Pulmonary artery endothelial cell (primary cell): ENCODE measurements at places on chromosomes 3 and 15.
A peak's percentile ranks its signal among the peaks of the same experiment; 100 is the strongest.

GRCh38 chr15:99408236-99409096 lies 157.2 kb downstream of the LRRC28 start:
- DNase-seq, result no peak

GRCh38 chr3:123015596-123015995 lies 12.0 kb downstream of the SEMA5B start:
- no peak for DNase-seq

- DNase-seq, result peak; percentile 66
These were observed at the start of gene RNU5B-1 for GRCh38 chr15:65304381-65305149. Gene RNU5B-1, plus strand, starts transcription at chr15:65304677.

DNA sequence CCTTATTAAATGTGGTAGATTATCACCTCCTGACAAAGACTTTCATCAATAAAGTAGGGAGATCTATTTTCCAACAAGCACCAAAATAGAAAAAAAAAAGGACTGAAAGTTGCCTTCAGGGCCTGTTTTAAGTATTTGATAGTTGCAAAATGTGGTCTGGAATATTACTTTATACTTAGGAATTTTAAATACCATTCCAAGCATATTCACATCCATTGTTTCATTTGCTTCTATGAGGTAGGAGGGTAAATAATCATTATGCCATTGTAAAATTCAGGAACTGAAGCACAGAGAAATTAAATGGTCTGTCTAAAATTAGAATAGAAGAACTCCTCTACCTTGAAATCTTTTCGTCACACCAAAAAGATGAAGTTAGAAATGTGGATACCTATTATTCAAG lies 110.0 kb downstream of the TMCC1 start:
- no peak for DNase-seq

DNA sequence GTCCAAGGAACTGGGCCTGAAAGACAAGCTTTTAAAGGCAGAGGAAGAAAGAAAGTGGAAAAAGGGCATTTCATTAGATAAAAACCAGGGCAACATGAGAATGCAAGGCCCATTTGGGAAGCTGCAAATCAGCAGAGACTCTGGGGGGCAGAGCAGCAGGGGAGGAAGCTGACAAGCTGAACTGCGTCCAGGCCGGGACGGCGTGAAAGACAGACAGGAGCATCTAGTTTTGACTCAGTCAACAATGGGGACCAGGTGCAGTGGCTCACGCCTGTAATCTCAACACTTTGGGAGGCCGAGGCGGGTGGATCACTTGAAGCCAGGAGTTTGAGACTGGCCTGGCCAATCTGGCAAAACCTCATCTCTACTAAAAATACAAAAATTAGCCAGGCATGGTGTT lies 69.9 kb downstream of the CDC25A start:
- no peak for DNase-seq

DNA sequence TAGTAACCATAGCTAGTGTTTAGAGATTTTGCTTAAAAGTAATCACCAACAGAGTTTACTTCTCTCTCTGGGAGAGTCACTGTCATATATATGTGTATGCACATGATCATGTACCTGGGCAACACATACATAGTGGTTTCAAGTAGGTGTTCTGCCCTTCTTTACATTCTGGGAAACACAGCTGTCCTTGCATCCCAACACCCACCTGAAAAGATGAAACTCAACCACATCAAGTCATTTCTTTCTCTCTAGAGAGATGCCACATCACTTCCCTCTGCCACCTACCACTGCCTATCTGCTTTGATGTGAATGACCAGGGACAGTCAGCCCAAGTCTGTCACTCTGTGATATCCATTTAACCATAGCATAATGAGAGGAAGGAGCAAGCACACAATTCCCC lies 155.8 kb upstream of the GADL1 start:
- DNase-seq, result no peak

GRCh38 chr15:84987949-84988624 lies 6.4 kb downstream of the PDE8A start:
- DNase-seq, result no peak

GRCh38 chr3:127487196-127487595 lies 103.3 kb downstream of the TPRA1 start:
- DNase-seq, result no peak

- DNase-seq, result no peak
These were observed 853 bp downstream of the TEX264 start for GRCh38 chr3:51671734-51672475.

DNA sequence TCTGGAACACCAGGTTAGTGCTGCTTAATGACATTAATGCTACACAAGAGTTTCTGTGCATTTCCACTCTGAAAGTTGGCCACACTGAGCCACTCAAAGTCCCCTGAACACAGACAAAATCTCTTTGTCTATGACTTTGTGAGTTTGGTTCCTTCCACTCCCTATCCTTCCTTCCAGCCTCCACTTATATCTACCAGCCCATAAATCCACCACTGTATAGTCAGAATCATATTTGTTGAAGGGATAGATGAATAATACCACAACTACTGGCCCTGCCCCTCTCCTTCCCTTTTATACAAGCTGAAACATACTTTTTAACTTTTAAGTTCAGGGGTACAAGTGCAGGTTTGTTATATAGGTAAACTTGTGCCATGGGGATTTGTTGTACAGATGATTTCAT lies 127.5 kb downstream of the ABHD5 start:
- no peak for DNase-seq

- no peak for DNase-seq
These were observed 50.9 kb downstream of the PRICKLE2 start for GRCh38 chr3:64174328-64174727.
